Occipital lobe (tissue), 3 donors: ENCODE measurements at places on chromosomes 12 and 14. TPM values are rescaled to one million over a fixed set of nuclear protein-coding genes. Genes with fewer than 3 reads are reported as not detected.

Gene HOXC11
- not detected for total RNA-seq

Gene PMCH
- total RNA-seq: not detected

Gene TSHR
- under 0.01 TPM for total RNA-seq

Gene CMKLR1
- 1.7 TPM for total RNA-seq

Gene DCN
- total RNA-seq: 46.3 TPM

Gene CLEC2D
- 11.4 TPM for total RNA-seq

Gene TAS2R7
- total RNA-seq: 1.1 TPM

Gene RNASE13
- not detected for total RNA-seq

Gene KRT4
- total RNA-seq: 0.94 TPM

Gene DEGS2
- total RNA-seq: 1.4 TPM

Gene IL26
- total RNA-seq: not detected

Gene GARIN6
- total RNA-seq: not detected

Gene SLC7A8
- 3.4 TPM for total RNA-seq

Gene B4GALNT1
- 45.2 TPM for total RNA-seq

Gene PRICKLE1
- total RNA-seq: 8.7 TPM

Gene TTC9
- 22.9 TPM for total RNA-seq

Gene TMCC3
- total RNA-seq: 8.7 TPM

Gene TMEM263
- 44.6 TPM for total RNA-seq

Gene SLC4A8
- 31.8 TPM for total RNA-seq

Gene BEGAIN
- 8.1 TPM for total RNA-seq

Gene FGF23
- not detected for total RNA-seq

Gene OVCH1
- 1.2 TPM for total RNA-seq

Gene KCNC2
- 21.1 TPM for total RNA-seq

Gene KIF21A
- total RNA-seq: 202 TPM

Gene GNG2
- total RNA-seq: 317 TPM

Gene GPR162
- total RNA-seq: 61.3 TPM

Gene JAG2
- total RNA-seq: 31.7 TPM

Gene NAV3
- 313 TPM for total RNA-seq

Gene FAM186B
- total RNA-seq: not detected

Gene PRB4
- not detected for total RNA-seq

Gene APOF
- not detected for total RNA-seq

Gene ZC2HC1C
- 2.8 TPM for total RNA-seq

Gene TEDC1
- 5.6 TPM for total RNA-seq

Gene PRH1
- total RNA-seq: 95.9 TPM

Gene KCNK10
- 18.9 TPM for total RNA-seq
